ENCODE measurements at places on chromosomes 12 and 14.

GRCh38 chr14:65302571-65303189, 109.8 kb upstream of the FUT8 start:
- DNase-seq, result no peak

GRCh38 chr12:6891646-6892001, 13.0 kb upstream of the LRRC23 start:
- no peak for DNase-seq

GRCh38 chr12:116813271-116814041, 67.8 kb downstream of the HRK start:
- DNase-seq, result no peak

DNA sequence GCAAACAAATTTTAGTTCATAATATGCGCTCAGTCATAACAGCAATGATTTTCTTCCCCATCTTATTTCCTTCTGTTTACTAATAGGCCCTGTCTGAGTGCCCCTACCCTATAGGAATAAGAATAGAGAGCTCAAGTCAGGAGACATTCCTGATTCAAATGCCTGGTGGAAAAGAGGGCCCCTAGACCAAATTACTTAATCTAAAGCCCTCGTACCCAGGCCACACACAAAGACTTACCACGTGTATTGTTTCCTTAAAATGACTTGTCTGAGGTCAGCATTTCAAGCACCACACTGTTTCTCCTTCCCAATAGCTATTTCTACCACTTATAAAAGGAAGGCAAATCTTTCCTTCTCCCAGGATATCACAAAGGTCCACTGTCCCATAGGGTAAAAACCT, 314.9 kb upstream of the TMTC1 start:
- no peak for DNase-seq

DNA sequence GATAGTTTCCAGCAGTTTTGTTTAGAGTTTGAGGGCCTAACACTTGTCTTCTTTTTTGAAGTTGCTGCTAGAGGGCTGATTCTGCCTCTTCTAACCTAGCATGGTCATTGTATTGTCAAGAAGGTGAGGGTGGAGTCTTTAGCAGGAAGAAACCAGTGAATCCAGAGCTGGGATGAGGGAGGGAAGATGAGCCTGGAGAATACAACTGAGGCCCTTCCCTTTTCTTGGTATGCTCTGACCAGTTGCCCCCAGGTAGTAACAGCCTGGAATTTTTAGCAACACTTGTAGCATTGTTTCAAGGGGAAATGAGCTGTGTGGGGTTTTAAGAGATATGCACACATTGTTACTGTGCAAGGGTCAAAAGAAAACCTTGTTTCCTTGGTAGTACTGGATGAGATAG, 9.0 kb downstream of the FLVCR2 start:
- DNase-seq, result no peak

- DNase-seq, result peak; percentile 31
Observed at GRCh38 chr12:50132505-50133135, 20.6 kb downstream of the COX14 start.

DNA sequence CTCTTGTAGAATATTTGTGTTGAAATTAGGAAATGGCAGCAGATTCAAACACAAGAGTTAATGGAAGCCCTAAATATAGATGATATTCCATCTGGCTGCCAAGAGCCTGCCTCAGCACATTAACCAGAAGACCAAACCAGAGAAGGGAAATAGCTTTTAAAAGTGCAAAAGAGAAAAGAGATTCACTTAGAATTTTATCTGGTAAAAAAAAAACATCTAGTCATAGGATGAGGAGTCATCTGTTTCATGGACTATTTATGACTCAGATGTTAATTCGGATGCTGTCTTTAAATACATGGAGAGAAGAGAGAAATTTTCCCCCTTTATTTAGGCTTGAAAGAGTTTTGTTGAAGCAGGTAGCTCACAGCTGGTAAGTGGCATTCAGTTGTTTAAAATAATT, 201.6 kb upstream of the NUDT4 start:
- peak; percentile 77 for DNase-seq

DNA sequence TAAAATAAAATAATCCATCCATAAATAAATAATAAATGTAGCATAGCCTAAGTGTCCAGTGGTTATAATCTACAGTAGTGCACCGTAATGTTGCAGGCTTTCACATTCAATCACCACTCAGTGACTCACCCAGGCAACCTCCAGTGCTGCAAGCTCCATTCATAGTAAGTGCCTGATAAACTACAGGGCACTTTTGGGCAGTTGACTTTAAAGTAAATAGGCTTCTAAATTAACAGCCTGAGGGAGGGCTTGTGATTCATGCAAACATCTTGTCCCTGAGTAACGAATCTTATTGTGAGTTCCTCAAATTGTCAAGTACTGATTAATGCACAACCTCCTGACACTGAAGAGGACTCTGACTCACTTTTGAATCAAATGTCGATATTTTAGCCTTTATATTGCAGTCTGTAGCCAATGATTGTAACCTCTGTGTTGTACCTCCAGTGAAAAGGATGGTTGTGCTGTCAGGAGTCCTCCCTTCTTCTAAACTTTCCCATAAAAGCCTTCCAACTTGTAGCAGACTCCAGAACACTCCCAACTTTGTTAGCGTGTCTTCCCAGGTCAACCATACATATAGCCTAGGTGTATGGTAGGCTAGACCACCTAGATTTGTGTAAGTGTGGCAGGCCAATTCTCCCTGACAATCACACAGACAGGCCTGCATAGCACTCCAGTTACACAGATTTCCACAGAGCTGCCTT, 55.0 kb upstream of the BICD1 start:
- peak; percentile 95 for DNase-seq

DNA sequence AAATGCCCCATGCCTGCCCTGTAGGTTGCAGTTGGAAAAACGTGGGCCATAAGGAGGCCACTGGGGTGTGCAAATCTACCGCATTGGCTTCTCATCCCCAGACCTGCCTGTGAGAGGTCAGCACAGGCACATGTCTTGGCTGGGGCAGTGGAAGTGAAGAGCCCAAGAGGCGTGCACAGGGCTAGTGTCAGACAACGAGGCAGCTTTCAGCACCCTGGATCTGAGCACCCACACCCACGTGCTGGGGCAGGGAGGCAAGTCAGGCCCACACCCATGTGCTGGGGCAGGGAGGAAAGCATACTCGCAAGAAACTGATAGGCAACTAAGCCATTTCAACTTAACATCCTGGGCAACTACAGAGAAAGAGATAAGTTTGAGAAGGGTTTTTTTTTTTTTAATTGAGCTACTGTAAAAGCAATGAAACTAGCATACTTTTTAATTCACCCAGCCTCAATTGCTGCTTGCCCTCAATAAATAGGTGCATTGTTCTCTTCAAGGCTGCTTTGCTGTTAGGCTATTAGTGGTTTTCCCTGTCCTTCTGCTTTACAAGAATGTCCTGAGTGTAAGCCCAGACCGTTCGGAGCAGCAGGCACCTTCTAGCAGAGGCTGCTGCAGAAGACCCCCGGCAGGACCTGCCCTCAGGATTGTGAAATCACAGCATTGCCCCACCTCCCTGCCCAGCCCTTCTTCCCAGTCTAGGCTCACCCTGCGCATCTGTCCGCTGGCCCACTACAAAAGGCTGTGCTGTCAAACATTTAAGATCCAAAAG, 355.3 kb upstream of the FKBP4 start:
- no peak for DNase-seq

- no peak for DNase-seq
Observed at GRCh38 chr12:77062846-77063461, 2.4 kb downstream of the E2F7 start.

DNA sequence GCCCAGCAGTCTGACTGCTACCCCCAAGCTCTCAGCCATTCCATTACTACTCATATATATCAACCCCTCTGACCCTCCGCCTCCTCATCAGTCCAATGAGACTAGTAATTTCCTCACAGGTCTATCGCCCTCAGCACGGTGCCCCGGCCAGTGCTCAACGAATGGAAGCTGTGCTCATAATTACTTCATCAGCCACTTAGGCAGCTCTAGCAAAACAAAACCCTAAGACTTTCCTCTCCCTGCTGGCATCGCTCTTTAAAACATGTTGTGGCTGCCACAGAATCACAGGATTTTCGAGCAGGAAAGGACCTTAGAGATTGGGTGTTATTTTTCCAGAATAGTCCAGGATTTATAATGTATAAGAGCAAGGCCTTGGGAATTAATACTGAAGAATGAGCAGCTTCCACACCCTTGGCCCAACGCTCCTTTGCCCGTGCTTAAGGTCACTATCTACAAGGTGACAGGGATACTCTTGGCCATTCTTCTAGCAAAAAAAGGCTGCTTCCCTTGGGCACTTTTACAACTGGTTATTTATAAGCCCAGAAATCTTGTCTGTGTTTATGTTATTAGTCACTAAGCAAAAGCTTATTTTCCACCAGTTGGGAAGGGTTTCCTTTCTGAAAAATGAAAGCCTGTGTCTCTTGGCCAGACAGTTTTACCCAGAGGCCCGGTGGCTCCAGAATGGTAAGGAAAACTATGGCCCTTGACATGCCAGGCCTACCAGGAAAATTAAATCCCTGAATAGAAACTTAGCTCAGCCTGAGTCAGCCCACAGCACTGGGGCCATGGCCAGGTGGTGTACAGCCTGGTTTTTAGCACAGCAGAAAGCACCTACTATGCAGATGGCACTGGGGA, 47.9 kb downstream of the NUAK1 start:
- peak; percentile 95 for DNase-seq

GRCh38 chr14:50605766-50606165, 45.8 kb downstream of the ATL1 start:
- DNase-seq, result peak; percentile 34

GRCh38 chr12:42565633-42566032, 23.9 kb downstream of the PRICKLE1 start:
- DNase-seq, result no peak

DNA sequence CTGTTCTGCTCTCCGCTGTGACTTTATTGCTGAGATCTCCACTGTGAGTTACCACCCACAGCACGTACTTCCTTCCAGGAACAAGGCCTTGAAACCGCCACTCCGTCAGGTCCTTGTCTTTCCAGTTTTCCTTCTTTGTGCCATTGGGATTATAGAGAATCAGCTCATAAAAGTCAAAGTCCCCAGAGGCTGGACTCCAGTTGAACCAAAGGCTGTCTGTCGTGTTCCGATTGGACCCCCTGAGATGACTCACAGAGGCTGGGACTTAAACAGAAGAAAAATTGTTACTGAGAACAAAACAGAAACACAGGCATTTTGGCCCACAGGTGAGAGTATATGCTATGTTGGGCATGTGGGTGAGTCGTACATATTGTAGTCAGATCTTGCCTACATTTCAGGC, 76.6 kb downstream of the PTPRB start:
- DNase-seq, result no peak

GRCh38 chr12:122724641-122725243, 5.9 kb downstream of the HCAR1 start:
- no peak for DNase-seq

DNA sequence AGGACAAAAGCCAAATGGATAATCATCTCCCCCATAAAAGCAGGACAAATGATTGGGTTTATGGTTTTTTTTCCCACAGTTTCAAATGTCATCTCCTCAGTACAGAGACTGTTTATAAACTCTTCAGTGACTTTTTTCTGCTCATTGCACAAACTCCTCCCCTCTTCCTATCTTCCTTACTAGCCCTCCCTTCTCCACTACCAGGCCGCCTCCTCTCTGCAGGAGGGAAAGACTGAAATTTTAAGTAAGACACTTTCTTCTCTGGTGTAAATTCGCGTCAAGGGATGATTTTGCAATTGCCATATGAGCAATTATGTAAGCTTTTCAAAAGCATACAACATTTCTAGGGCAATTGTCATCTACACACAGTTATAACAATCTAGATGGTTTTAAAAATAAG, 37.0 kb downstream of the BTG1 start:
- peak; percentile 74 for DNase-seq

DNA sequence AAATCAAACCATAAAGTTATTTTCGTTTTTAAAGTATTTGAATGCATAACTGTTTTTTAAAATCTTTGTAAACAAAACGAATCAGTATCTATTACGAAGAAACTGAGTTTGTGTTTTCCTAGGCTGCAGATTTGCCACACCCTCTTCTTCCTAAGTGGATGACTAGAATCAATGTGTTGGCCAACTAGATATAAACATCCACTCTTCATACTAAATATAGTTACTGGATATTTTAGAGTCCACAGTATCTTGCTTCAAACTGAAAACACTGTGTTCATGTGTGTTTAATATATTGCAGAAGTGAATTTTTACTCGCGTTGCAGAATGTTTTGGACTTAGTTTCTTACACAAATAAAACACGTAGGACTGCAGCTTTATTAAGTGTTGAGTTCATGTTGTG, 63.2 kb downstream of the KLHL28 start:
- no peak for DNase-seq

DNA sequence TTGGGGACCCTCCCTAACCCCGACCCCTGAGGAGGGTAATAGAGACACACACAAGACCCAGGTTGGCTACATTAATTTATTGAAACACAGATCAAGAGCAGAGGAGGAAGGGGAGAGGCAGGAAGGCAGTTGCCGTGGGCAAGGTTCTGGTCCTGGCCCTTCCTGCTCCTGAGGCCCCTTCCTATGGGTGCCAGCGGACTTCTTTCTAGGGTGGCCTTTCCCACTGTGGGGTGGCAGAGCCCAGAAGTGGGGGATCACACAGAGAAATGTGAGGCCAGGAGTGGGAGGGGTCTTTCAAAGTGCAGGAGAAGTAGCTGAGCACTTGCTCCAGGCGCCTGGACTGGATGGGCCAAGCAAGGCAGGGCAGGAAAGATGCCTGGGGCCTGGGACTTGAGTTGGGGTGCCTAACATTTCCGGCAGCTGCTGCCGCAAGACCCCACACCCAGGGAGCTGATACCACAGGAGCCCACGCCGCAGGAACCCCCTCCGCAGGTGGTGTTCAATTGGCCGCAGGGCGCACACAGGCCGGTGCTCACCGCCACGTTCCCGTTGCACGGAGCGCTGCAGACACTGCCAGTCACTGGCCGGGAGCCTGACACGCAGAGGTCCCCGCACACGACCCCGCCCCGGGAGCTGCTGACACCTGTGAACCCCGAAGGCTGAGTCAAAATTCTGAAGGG, 5.3 kb downstream of the KRT81 start:
- DNase-seq, result no peak

- peak; percentile 32 for DNase-seq
Observed at GRCh38 chr12:5134861-5135525, 91.3 kb downstream of the KCNA5 start.

DNA sequence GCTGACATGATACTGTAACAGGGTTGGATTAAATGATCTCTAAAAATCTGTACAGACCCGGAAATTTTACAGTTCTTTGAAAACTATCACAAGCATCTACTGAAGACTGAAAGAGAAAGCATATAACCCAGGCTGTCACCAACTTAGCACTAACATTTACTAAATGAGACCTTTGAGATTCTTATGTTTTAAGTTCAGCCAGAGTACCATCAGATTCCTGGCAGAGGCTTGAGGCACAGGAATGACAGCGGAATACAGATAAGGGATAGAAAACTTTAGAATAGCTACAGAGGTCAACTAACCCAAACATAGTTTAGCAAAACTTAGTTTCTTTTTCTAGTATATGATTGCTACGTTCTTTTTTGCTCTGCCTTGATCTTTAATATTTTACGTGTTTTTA, 91.6 kb upstream of the FERMT2 start:
- DNase-seq, result peak; percentile 62
